CD4-positive, alpha-beta memory T cell (primary cell): ENCODE measurements at places on chromosomes 3 and 15.
A peak's percentile ranks its signal among the peaks of the same experiment; 100 is the strongest.

DNA sequence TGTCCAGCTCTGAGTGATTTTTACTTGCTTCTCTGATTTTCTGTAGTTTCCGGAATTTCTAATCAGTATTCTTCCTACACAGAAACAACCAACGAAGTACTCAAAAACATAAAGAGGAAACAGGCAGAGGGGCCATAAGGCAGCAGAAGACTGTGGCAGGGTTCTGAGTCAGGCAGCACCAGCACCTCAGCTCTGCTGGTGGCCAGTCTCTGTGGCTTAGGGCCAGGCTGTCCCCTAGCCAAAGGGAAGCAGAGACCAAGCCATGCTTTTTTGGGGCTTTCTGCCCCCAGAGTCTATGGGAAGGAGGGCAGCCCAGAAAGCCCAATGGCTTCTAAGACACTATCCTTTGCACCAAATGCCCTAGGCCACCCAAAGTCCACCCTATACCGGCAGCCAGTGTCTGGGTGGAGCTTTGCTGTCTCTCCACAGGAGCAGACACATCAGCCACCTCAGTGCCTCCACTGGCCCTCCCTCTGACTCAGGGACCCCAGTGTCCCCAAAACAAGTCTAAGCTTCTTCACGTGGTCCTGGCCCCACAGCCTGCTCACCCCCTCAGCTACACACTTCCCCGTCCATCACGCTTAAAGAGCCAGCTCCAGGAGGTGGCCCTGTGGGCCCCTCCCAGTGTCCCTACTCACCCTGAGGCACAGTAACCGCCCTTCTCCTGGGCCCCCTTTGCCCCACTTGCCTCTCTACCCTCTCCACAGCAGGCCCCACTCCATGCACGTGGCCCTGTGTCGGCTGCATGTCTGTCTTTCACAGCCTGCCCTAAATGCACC is 46.2 kb downstream of the CCDC12 start:
- DNase-seq = no peak

- DNase-seq = peak; percentile 8
These were observed 30.8 kb downstream of the MLH1 start for GRCh38 chr3:37024092-37024491.

DNA sequence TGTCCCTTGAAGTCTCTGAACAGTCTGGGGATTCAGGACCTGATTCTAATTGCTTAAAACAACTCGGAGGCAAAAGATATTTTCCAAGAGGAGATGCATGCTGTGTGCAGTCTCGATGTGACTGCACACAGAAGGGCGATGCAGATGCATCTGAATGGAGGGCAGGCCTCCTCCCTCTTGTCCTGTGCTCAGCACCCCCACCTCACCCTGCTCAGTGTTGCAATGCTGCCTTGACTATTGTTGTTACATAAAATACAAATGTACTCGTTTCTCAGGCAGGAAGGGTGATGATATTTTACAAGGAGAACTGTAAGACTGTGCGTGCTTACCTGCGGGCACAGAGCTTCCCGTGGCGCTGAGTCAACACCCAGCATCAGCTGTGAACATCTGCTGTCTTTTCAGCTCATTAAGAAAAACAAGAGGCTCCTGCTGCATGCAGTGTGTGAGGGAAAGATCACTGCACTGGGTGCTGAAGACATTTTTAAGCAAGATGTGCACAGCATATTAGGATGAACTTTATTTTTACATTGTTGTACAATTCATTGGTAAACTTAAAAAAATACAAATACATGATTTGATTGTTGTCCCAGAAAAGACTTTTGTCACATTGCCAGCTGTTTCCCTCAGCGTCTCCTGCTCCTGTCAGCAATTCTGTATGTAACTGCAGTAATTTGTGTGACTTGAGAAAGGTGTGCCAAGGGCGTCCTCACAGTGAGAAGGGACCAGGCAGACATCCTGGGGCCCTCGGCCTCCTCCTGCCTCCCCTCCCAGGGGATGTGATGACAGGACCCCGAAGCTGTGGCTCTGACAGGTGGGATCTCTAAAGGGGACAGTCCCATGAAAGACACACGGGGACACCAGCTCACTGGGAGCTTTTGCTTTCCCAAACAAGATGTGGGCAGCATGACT is 56.3 kb upstream of the RPL32 start:
- no peak for DNase-seq

GRCh38 chr15:77195586-77195985 is 124.7 kb upstream of the TSPAN3 start:
- no peak for DNase-seq

DNA sequence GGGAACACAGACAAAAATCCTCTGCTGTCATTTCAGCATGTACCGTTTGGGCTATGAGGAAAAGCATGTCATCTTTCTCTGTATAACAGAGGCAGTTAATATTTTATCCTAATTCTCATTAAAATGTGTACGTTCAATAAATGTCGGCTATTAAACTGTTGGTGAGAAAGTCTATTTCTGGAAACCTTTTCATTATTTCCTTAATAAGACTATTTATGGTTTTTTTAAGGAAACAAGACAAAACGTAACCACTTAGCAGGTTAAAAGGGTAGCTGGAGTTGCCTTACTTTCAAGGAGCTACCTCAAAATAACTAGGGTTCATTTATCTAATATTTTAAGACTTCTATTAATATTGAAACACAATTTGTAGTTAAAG is 1.8 kb upstream of the STT3B start:
- no peak for DNase-seq

- DNase-seq = no peak
These were observed 21.8 kb downstream of the SI start for GRCh38 chr3:165056510-165056909.

DNA sequence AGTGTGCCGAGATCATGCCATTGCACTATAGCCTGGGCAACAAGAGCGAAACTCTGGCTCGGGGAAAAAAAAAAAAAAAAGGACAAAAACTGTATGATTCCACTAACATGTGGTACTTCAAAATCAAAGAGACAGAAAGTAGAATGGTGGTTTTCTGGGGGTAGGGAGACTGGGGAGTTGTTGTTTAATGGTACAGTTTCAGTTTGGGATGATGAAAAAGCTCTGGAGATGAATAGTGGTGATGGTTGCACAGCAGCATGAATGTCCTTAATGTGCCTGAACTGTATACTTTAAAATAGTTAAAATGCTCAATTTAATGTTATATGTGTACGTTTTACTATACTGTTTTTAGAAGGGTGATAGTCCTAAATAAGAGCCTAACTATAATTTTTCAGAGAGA is 27.4 kb downstream of the RAD51 start:
- DNase-seq = no peak

GRCh38 chr3:102037209-102037608 is 187.9 kb downstream of the NFKBIZ start:
- no peak for DNase-seq

DNA sequence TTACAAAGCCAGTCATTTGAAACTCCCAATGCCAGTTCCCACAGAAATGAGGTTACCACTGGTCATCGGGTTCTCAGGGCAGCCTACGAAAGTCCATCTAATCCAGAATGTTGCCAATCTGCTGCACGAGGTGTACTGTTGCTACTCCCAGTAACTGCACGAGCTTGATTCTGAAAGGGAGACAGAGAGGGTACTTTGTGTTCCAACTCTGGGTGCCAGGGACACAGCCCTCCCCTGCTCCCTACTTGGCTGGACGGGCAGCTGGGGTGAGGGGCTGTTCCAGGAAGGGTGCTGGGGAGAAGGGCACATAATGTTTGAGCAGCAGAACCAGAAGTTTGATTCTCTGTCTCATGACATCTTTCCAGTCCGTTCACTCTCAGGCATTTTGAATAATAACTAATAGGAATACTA is 27.1 kb upstream of the OSBPL11 start:
- DNase-seq = no peak

GRCh38 chr3:164250923-164251322 is 827.4 kb downstream of the SI start:
- no peak for DNase-seq

GRCh38 chr3:185920184-185920583 is 17.6 kb downstream of the TRA2B start:
- no peak for DNase-seq

DNA sequence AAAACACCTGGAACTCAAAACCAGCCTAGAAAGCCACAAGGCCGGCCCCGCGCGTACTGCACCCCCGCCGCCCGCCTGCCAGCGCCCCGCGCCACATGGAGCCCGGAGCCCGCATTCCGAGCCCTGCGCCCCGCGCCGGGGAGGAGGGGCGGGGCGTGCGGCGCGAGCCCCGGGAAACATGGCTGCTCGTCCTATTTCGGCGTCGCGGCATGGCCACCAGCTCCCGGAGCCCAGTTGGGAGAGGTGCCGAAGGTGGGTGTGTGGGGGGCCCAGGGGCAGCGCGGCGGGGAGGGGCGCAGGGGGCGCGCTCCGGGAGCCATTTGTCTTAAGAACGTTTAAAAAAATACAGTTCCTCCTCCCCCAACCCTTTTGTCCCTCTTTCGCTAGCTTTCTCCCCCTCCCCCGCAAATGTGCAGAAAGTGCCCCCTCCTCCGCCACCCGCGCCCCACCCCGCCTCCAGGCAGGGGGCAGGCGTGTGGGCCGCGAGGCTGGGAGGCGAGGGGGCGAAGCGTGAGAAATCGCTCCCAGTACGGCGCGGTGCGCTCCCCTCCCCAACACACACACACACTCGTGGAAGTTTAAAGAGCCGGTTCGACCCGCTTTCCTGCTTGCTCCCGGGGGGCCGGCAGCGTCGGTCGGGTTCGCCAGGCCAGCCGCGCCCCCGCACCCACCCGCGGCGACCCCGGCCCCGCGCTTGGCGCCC is 2.5 kb downstream of the ANP32A start:
- peak; percentile 77 for DNase-seq

DNA sequence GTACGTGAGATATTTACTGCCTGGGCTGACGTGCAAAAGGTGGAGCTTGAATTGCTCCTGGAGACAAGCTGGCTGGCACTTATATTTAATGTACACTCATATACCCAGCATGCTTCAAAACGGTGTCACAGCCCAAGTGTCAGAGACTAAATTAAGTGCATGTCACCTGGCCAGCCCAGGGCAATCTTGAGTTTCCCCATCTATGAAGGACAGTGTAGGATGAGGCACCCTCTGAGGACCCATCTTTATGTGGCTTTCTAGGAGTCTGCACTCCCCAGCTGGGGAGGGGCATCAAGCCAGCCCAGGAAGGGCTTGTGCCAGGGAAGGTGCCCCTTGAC is 5.3 kb downstream of the LRRC15 start:
- DNase-seq = no peak

- no peak for DNase-seq
These were observed 17.8 kb downstream of the MAP2K1 start for GRCh38 chr15:66404532-66404931.

- no peak for DNase-seq
These were observed 1.1 kb downstream of the GORASP1 start for GRCh38 chr3:39106281-39106811.

GRCh38 chr3:143158014-143158988 is 38.7 kb downstream of the CHST2 start:
- no peak for DNase-seq

GRCh38 chr15:77798151-77798835 is 165.6 kb upstream of the LINGO1 start:
- no peak for DNase-seq

DNA sequence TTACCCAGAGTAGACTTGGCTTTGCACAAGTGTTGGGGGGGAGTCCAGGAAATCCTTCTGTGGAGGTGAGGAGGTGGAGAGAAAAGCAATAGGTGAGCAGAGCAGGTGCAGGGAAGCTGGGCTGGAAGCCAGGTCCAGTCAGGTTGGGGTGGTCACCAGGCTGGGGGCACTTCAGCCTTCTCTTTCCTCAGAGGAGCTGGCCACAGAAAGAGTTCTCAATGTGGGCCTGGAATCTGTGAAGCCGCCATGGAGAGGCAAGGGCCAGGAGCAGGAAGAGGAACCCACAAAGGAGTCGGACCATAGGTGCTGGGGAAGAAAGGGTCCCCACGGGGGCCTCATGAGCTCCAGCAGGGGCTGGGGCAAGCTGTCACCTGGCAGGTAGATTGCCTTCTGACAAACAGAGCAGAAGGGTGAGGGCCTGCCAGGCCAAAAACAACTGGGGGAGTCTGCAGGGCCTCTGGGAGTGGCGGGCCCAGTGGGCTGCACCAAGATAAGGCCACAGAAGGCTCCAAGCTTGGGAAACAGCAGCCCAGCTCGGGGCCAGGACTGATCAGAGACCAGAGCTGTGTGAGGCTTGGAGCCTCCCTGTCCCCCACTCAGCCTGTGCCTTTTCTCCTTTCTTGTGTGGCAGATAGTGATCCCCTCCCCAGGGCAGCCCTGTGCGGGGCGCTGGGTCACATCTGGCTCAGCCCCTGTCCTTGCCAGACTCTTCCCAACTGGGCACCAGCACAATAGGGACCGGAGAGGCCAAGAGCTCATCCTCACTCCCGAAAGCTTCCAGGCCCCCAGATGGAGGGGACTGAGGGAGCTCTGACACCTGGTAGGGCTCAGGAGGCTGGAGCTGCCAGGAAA is 53.0 kb upstream of the FGD5 start:
- no peak for DNase-seq

DNA sequence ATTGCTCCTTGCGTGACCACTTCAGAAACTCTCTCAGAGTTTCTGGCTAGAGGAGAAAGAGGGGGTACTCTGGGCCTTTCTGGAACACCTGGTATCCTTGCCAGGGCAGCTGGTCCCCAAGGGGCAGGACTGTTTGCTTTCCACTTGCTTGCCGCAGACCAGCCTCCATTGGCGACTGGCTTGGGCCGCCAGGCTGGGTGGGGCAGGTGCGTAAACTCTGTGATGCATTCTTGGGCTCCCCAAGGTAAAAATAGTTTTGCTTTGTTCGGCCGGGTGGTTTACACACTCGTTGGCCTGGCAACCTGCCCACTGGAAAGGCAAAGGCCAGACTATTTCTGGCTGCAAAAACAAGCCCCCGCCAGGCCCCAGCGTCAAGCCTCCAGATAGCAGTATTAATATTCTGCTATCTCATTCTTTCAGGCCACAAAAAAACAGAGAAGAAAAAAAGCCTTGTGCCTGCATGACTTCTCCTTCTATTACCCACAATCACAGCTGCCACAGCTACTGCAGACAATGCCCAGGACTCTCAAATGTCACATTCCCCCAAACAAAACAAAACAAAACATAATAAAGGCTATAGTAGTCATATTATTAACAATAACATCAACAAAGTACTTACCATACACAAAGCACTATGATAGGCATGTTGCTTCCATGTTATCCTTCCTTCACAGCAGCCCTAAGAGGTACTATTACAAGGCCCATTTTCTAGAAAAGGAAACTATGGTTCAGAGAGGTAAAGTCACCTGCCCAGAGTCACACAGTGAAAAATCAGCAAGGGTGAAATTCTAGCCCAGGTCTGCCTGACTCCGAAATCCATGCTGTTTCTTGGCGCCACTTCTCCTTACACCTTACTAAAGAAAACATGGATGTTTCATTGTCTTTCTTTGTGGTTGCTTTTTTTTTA is 14.0 kb upstream of the SSUH2 start:
- no peak for DNase-seq

GRCh38 chr3:170270282-170270881 is 48.2 kb downstream of the PRKCI start:
- DNase-seq = no peak

GRCh38 chr15:47300596-47300995 is 416.7 kb upstream of the SEMA6D start:
- DNase-seq = no peak

DNA sequence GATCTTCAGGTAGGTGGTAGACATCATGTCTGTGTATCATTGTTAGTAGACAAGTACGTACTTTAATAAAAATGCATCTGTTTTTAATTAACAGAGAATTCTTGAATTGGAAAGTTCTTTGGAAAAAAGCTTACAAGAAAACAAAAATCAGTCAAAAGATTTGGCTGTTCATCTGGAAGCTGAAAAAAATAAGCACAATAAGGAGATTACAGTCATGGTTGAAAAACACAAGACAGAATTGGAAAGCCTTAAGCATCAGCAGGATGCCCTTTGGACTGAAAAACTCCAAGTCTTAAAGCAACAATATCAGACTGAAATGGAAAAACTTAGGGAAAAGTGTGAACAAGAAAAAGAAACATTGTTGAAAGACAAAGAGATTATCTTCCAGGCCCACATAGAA is 149.1 kb upstream of the LRRFIP2 start:
- DNase-seq = no peak

- DNase-seq = peak; percentile 63
These were observed 24.7 kb downstream of the LOXL1 start for GRCh38 chr15:73950831-73951561.
